ENCODE measurements at places on chromosomes 2 and 18.

DNA sequence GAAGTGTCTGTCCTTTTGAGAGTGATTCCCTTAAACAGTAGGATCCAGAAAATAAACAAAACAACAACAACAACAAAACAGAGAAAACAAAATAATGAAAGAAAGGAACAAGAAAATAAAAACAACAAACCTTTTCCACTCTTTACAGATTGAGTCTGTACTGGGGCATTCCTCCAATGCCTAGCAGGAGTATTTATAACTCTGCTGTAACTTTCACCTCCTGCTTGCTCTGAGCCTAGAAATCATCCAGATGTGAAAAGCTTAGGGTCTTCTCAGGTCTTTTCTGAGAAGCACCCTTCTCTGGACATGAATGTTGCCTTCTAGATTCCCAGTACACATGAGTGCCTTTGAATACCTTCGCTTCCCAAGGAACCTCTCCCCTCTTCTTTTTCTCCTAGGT lies 1239.4 kb downstream of the CNTNAP5 start:
- no peak for DNase-seq

GRCh38 chr18:8945514-8945913 lies 157.0 kb upstream of the NDUFV2 start:
- DNase-seq, result no peak

GRCh38 chr2:24743924-24744323 lies 49.3 kb downstream of the PTRHD1 start:
- DNase-seq, result no peak

GRCh38 chr2:166125557-166125956 lies 2.3 kb downstream of the SCN1A start:
- DNase-seq, result no peak

- no peak for DNase-seq
These were observed 14.7 kb downstream of the DAPL1 start for GRCh38 chr2:158809816-158810215.

DNA sequence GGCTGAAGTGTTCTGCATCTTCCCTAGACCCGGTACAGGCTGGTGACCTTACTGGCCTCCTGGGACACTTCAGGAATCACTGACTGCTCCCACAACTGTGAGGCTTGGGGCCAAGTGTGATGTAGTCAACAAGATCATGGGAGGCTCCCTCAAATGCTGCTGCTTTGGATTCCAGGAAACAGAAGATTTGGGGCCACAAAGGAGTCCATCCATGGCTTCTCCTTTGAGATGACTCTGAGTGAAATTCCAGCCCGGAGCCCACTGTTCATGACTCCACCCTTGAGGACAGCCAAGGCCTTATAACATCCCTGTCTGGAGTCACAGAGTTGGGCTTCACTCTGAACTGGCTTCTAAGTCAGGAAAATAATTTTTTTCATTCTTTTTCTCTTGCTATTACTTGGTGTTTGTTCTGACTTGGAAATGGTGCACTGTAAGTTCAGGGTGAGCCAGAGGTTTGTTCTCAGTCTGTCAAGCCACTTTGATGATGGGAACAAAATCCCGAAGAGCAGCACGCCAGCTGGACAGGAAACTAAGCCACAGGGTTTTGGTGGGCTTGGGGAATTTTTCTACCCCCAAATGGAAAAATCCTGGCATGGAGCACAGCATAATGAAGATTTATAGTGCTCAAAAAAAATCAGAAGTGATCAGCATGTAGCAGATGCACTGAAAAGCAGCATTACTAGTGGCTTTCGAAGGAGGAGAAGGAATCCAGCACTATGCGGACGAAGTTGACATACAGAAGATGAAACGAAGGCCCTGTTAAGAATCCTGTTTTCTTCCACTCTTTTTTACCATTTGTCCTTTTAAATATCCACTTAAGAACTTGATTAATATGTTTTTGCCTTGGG lies 98.1 kb upstream of the ZFP36L2 start:
- no peak for DNase-seq

DNA sequence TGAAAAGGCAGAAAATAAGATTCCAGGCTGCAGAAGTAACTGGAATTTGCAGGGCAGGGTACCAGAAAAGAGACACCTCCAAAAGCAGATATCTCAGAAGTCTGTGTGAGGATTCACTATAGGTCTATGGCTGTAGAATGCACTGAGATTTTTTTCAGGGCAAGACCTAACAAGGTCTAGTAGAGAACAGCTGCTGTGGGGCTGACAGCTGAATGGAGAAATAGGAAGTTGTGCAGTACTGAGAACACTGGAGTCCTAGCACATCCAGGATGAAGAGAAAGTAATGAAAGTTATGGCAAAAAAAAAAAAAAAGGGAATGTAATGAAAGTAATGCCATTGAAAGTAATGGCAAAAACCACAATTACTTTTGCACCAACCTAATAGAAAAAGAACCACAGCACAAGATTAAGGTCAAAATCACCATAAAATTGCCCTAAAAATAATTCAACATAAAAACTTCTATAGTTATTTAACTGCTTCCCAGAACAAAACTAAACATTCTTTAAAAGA lies 57.3 kb downstream of the CPO start:
- no peak for DNase-seq

GRCh38 chr2:16216558-16216945 lies 276.2 kb downstream of the MYCN start:
- no peak for DNase-seq

- DNase-seq, result no peak
These were observed 511 bp downstream of the MATN3 start for GRCh38 chr2:20012032-20012281.

DNA sequence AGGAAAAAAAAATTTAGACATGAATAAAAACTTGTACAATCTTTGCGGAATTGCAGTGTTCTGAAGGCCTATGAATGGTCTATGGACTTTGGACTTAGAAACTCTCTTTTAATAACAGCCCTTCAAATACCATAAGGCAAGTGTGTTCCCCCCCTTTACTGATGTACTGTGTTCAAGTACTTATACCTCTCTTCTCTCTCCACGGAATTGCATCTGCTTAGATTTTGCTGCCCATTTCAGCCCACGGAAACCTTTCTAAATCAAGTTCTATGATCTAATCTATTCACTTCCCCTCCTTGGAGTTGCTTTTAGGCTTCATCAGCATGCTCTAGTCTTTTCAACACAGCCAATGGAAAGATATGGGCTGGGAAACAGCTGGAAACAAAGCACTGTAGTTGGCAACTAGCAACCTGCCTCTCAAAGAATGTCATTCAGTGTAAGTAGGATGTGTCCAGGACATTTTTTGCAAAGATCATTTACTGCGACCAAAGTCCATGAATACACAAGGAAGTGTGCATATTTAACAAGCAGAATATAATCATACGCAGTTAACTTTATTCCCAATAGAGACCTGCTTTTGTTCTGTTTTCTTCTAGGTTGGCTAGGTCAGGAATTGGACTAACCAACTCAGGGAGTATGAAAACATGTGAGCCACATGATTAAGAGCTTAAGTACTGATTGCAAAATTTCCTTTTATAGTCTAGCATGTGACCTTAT lies 58.0 kb downstream of the SLC40A1 start:
- DNase-seq, result no peak

- no peak for DNase-seq
These were observed 100.5 kb upstream of the UNC80 start for GRCh38 chr2:209671020-209671680.

DNA sequence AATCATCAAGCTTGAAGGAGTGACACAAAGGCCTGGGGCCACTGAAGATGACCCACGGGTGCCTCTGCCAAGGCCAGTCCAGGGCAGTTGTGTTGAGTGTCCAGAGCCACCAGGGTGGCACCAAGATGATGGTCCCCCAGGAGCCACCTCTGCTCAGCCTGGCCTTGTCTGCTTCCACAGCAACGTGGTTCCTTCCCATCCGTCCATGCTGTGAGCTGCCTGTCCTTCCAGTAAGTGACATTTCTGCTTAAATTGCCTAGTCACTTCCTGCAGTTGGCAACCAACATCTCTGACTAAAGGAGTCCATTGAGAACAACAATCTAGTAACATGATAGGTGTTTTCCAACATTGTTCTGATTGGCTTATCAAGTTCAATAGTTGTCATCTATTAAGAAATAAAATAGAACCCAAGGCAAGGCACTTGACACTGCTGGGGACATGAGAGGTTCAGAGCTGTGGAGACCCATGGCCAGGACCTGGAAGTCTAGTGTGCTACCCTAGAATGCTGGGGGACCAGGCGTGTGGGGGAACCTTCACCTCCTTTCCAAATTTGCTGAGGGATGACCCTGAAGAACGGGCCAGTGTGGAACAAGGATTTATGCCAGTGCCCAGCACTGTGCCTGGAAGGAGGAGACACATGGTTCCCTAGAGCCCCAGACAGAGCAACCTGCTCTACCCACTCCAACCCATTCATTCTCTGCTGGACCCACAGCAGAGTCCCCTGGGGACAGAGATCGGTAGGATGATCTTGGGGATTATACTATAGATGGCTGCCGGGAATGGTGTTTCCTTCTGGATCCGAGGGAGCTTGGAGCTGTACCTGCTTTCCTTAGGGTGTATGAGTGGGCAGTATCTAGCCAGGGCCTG lies 98.9 kb upstream of the EPC2 start:
- no peak for DNase-seq

DNA sequence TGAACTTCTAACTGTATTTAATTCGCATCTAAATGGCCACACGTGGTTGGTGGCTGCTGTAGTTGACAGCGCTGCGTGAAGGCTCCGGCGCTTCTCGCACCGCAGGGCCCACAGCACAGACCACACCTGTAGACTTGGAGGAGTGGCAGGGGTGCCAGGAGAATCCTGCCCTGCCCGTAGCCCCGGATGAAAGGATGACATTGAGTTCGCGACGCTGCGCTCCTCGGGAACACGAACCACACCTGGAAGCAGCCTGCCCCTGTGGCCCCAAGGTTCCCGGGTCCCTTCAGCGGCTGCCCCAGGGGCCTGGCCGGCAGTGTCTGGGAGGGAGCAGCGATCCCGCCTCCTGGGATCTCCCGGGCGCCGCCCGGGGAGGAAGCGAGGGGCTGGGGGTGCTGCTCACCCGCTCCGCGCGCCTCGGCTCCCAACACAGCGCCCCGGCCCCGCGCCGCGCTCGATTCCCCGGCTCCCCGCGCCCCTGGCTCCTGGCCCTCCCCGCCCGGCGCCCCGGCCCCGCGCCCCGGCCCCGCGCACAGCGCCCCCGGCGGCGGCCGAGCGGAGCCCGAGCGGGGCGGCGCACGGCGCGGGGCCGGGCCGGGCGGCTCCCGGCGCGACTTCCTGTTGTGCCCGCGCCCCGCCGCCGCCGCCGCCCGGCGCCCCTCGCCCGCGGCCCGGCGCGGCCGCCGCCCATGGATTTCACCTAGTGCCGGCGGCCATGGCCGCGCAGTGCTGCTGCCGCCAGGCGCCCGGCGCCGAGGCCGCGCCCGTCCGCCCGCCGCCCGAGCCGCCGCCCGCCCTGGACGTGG lies at the start of gene RNPEPL1:
Gene RNPEPL1, plus strand, starts transcription at position 613 of the 806 bp plus-strand sequence. Its CDS starts 103 bp downstream, at position 716.
- no peak for DNase-seq

DNA sequence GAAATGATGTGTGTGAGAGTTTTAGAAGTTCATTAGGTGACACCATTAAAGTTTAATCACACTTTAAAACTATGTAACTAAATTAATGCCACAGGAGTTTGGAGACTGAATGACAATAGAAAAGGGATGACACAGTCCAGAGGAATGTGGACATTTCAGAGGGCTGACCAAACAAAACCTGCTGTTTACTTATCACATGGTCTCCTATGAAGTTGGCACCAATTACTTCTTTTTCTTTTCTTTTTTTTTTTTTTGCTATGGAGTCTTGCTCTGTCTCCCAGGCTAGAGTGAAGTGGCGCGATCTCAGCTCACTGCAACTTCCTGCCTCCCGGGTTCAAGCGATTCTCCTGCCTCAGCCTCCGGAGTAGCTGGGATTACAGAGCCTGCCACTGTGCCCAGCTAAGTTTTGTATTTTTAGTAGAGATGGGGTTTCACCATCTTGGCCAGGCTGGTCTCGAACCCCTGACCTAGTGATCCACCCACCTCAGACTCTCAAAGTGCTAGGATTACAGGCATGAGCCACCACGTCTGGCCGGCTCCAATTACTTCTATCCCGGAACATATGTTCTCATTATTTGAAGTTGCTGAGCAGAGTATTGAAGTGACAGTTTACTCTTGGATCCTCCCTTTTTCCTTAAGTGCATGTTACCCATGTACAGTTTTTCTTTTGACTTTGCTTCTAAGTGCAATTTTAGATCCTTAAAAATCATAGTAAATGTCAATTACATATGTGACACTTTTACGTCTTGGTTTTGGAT lies 4.3 kb downstream of the AGPS start:
- DNase-seq, result no peak

- no peak for DNase-seq
These were observed 4.8 kb downstream of the ROCK2 start for GRCh38 chr2:11339508-11340083.

GRCh38 chr2:158006961-158007719 lies 94.5 kb upstream of the UPP2 start:
- DNase-seq, result no peak

- no peak for DNase-seq
These were observed 98.6 kb downstream of the MSH2 start for GRCh38 chr2:47501374-47502200.

GRCh38 chr2:197189426-197190099 lies 121.0 kb downstream of the ANKRD44 start:
- DNase-seq, result no peak

DNA sequence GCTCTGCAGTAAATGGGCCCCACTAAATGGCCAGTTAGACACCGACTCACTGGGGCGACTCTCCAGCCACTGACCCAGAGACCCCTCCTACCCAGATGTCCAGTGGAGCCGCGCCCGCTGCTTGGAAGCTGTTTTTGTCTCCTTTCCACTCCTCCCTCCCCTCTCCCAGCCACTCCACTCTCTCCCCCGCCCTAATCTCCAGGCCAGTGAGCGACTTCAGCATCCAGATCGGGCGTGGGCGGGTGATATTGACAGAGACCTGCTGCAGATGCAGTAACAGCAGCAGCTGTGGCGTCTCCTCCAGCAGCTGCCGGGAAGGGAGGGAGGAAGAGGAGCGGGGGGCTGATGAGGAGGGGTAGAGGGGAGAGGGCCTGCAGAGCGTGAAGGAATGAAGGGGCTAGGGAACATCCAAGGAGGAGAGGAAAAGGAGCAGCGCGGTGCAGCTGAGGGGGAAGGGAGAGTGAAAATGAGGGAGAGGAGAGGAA lies at the start of gene SCN7A:
Gene SCN7A, minus strand, starts transcription at position 110 of the 485 bp plus-strand sequence. CDS start 16,553 bp downstream, outside the sequence.
- DNase-seq, result no peak

- no peak for DNase-seq
These were observed 463.6 kb upstream of the REG3G start for GRCh38 chr2:78561876-78562275.
